NCI-H510A treated with DMSO at 0.1 percent for 48 hours (cell line): ENCODE measurements at places on chromosomes 2 and 18.

- peak; percentile 58 for DNase-seq
Observed at GRCh38 chr2:8602809-8603208, 79.0 kb upstream of the ID2 start.

- DNase-seq, result no peak
Observed at GRCh38 chr2:235860871-235861270, 307.3 kb downstream of the GBX2 start.

GRCh38 chr2:64315291-64315960 is 138.5 kb upstream of the LGALSL start:
- no peak for DNase-seq

DNA sequence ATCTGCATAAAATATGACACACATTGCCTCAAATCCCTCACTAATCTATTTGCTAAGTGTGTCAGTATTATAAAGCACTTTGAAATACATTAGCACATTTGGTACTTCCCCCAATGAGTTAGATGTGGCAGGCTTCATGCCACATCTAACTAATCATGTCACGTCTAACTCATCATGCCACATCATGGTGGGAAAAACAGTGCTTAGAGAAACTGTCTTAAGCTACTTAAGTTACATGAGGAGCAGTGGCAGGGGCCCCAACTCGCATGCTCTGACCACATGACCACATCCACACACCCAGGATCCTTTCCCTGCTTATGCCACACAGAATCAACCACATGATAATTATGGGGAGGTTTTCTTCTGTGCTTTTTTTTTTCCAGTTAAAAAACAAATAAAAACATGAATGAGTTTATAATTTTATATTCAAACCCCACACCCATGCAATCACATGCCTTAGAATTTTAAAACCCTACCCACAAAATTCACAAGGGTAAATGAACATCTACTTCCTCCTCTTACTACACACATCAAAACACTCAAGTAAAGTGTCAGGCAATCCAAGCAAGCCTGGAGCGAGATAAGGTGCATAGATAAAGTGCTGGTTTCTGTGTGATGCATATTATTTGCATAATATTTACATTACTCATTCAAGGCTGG is 1.6 kb downstream of the ABCA12 start:
- DNase-seq, result no peak

DNA sequence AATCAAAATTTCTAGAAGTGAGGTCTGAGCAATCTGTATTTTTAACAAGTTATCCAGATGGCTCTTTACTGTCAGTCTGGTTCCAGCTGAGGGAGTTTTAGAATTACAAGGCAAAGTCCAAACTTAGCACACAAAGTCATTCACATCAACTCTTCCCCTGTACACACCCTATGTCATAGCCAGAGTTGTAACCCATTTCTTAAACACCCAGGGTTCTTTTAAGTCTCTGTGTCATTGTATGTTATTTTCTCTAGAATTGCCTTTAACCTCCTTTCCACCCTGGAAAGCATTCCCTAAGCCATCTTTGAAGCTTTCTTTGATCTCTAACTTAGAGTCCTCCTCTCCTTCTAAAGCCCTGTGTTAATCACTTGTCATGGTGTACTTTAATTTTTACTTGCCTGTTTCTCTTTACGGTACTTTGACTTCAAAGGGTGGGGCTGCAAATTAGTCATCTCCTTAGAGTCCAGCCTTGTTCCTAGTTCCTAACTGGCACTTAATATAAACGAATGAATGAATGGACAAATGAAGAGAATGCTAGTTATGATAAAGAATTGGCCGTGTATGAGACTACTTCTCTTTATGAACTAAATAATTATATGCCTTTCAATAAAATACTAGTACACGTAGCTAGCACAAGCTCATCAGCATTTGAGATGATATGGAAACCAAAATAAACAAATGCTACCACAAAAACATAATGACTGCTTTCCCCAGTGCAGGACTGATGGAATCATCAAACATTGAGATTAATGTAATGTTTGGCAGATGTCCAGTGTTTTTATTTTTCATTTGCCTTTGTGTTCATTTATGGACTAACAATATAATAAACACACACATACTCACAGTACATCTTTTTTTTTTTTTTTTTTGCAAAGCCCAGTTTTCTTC is 11.9 kb upstream of the ACTR3 start:
- DNase-seq, result no peak
